DMS79 (cell line): ENCODE measurements at places on chromosomes 7 and 10.
A peak's percentile ranks its signal among the peaks of the same experiment; 100 is the strongest.

GRCh38 chr10:48444266-48444665, 137.8 kb downstream of the MAPK8 start:
- no peak for DNase-seq

DNA sequence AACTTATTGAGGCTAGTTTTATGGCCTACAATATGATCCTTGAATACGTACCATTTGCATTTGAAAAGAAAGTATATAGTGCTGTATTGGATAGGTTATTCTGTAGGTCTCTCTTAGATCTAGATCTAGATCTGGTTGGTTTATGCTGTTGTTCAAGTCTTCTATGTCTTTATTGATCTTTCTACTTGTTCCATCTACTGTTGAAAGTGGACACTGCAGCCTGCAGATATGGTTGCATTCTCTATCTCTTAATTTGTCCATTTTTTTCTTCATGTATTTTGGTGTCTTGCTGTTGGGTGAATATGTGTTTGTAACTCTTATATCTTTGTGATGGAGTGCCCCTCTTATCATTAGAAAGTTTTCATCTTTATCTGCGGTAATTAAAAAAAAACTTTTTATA, 139.4 kb upstream of the PCDH15 start:
- no peak for DNase-seq

- DNase-seq, result peak; percentile 43
Observed at GRCh38 chr7:55415173-55415778, 50.1 kb downstream of the LANCL2 start.

DNA sequence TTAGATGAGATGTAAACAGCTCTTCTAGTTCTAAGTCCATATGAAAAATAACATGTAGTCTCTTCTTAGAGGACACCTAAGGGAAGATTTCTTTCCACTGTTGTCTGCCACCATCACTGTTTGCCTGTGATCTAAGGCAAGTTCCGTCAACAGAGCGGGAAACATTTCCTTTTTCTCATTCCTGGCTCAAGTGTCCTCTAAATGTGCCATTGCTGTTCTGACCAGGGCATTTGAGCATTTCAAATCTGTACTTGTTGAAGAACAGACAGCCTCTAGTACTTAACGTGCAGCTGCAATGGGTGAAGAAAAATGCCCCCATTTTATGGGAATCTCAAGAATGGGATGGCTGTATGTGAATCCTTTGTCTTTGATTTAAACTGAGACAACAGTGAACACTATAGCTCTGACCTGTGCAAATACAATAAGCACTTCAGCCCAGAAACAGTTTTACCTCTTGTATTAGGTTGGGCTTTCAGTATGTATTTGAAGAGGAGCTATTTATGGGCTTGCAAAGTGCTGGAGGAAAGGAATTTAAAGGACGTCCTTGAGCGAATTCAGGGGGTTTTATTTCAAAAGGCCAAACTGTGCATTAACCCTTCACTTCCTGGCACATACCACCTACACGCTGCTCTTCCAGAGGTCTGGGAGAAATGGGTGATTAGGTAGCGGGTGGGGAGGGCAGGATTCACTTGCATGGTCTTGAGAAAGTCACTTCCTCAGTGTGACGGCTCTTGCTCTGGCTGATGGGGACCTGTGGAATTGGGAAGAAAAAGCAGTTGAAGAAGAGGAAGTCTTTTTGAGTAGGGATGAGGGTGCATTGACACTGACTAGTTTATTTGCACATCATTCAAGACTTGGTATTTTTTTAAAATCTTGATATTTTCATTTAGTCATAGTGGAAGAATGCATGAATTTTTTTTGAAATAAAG, 66.1 kb downstream of the THNSL1 start:
- peak; percentile 35 for DNase-seq

DNA sequence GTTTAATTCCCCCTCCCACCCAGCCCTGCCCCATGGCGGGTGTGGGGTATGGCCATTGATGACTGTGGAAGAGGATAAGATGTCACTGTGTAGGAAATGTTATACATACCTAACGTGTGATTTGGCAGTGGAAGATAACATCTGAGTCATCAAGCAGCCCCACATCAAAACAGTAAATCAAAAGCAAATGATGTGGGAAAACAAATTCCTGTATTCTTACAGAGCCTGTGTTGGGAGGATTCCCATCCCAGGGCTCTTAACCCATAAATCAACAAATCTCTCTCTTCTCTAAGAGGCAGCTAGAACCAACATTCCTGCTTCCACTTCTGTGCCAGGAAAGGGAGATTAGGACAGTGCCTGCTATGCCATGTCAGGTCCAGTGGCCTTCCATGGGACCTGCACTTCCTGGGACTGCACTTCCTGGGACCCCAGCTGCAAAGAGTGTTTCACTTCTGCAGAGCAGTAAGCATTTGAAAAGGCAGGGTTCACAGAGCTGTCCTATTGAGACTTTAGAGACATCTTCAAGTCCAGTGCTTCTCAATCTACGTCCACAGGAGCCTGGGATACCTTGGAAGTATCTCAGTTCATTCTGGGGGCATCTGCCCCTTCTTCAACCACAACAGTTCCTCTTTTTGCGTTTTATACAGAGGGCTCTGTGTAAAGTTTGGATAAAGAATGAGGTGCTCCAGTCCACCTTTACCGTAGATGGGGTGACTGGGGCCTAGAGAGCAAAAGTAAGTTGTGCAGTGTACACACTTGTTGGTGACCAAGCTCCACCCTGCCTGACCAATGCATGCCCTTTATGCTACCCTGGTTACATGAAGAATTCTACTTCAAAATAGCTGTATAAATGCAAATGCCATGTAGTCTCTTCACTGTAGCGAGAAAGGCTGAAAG, 45.7 kb downstream of the ATXN7L1 start:
- no peak for DNase-seq

DNA sequence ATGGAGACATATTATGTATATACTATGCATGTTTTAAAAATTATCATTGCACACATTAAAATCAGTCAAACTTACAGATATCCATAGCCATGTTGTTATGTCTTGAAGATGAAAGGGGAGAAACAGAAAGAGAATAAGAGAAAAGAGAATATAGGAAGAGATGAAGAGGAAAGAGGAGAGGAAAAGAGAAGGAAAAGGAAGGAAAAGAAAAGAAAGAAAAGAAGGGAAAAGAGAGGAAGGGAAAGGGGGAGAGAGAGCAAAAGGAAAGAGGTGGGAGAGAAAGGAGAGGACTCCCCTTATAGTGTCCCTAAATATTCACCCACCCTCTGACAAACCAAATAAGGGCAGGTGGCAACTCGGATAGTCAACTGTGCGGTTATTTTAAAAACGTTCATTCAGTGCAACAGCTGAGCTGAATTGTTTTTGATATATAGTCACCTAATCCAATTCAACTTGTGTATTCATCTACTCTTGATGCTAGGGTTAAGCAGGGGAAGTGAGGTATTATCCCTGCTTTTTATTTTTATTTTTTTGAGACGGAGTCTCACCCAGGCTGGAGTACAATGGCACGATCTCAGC, 14.6 kb downstream of the SVIL start:
- DNase-seq, result no peak

- DNase-seq, result no peak
Observed at GRCh38 chr10:88881922-88882645, 2.0 kb downstream of the STAMBPL1 start.

- DNase-seq, result no peak
Observed at GRCh38 chr10:116925056-116925455, 75.8 kb downstream of the ENO4 start.

GRCh38 chr10:3580565-3580964, 204.4 kb downstream of the KLF6 start:
- no peak for DNase-seq

GRCh38 chr10:72334196-72334824, 20.4 kb downstream of the DNAJB12 start:
- DNase-seq, result peak; percentile 51

GRCh38 chr10:63106111-63106755, 26.9 kb upstream of the NRBF2 start:
- DNase-seq, result no peak

GRCh38 chr10:75717126-75717916, 285.9 kb downstream of the LRMDA start:
- DNase-seq, result no peak
